ENCODE measurements at places on chromosomes 13 and 19.

- DNase-seq, result no peak
- H3K36me3 ChIP-seq, result peaks cover 12% of the 10 kb centered on the region
- no peaks in the 10 kb centered on the region for H3K27me3 ChIP-seq
Observed at GRCh38 chr19:58395220-58395978, at the start of gene RNF225. Gene RNF225, plus strand, starts transcription at chr19:58395656. Its CDS starts 434 bp downstream, at chr19:58396090.

GRCh38 chr13:96804174-96804573 lies 190.1 kb downstream of the OXGR1 start:
- no peak for DNase-seq
- no peak overlapping the region for H3K4me3 ChIP-seq
- H3K27me3 ChIP-seq, result no peaks in the 10 kb centered on the region

DNA sequence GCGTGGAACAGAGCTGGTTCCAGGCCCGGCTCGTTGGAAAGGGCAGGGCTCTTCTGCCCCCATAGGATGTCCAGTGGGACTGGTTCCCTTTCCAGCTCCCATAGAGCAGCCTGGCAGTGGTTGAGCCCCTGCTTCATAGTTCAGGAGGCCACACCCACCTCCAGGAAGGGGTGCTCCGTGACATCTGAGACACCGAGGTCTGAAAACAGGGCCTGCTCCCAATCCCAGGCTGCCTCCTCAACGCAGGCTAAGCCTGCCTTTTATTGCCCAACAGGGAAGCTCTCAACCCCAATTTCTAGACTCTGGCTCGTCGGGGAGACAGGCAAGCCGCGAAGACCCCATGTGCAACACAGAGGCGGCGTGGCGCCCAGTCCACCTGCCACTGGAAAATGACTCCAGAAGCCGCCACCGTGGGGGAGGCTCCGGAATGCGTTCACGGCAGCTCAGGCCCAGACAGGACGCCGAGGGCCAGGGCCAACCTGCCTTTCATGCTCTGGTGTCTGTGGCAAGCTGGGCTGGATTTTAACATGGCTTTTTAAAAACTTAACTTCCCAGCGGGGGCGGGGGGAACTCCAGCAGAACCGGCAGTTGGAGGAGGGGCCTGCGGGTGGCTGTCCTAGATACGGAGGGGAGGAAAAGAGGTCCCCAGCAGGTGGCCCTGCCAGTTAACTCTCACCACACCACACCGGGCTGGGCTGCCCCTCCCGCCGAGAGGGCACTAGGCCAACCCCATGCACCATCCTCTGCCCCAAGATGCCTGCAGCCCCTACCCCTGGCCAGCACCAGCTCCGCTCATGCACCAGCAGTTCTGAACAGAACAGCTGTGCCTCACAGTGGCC lies 17.9 kb upstream of the TINCR start:
- no peak overlapping the region for H3K27ac ChIP-seq
- DNase-seq, result no peak
- no peaks in the 10 kb centered on the region for H3K27me3 ChIP-seq
- peaks cover 21% of the 10 kb centered on the region for H3K4me1 ChIP-seq
- no peak overlapping the region for H3K4me3 ChIP-seq
- H3K36me3 ChIP-seq, result peaks cover 44% of the 10 kb centered on the region

DNA sequence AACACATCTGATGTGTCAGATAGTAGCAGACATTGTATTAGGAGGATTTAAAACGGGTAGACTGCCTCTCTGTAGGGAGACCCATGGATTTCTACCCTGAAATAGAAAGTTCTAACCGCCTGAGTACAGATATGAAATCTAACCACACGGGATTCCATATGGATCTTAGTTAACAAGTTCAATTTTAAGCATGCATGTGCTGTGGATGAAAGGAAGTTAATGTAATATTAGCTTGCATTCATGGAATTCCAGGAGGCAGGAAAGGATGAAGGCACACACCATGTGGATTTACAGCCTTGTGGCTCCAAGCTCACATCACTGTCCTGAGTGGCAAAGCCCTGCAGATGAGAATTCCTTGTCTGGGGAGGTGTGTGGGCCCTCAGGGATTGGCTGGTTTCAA lies 120.6 kb upstream of the IRS2 start:
- H3K4me1 ChIP-seq, result no peaks in the 10 kb centered on the region
- no peak overlapping the region for H3K27ac ChIP-seq
- H3K4me3 ChIP-seq, result no peak overlapping the region
- no peaks in the 10 kb centered on the region for H3K36me3 ChIP-seq
- no peak for DNase-seq

DNA sequence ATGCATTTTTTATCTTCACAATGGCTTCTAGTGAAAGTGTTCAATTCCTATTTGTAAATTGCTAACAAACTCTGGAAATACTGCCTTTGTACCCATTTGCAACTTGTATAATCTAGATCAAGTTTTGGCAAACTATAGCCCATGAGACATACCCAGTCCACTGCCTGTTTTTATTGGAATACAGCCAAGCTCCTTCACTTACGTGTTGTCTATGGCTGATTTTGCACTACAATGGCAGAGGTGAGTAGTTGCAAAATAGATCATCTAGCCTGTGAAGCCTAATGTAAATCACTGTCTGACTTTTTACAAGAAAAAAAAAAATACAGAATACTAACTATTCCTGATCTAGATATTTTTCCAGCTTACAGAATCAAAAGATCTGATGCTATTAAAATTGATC lies 37.1 kb downstream of the DZIP1 start:
- H3K4me3 ChIP-seq, result no peak overlapping the region
- no peaks in the 10 kb centered on the region for H3K27me3 ChIP-seq
- peaks cover 31% of the 10 kb centered on the region for H3K36me3 ChIP-seq
- peaks cover 14% of the 10 kb centered on the region for H3K4me1 ChIP-seq

DNA sequence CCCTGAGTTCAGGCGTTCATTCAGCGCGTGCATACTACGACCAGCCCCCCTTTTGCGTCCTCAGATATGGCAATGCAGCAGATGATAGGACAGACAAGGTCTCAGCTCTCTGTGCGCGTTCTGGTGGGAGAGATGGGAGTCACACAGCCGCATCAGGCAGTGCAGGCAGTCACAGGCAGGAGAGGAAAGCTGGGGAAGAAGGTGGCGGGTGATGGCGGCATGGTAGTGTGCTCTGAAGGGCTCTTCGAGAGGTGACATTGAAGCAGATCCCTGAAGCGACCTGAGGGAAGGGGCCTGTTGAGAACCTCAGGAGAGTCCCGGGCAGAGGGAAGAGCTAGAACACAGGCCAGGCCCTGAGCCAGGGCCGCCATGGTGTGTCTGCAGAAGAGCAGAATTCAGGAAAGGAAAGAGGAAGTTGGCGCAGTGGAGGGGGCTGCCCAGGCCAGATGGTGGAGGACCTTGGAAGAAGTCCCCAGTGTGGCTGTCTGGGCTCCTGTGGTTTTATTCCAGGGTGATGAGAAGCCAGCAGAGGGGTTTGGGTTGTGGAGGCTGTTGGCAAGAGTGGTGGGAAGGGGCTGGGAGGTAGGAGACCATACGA lies 3.5 kb downstream of the USF2 start:
- no peak overlapping the region for H3K4me3 ChIP-seq
- DNase-seq, result no peak
- H3K27ac ChIP-seq, result no peak overlapping the region
- H3K27me3 ChIP-seq, result no peaks in the 10 kb centered on the region
- peaks cover 26% of the 10 kb centered on the region for H3K36me3 ChIP-seq
